ENCODE measurements at places on chromosomes 12 and 14.

DNA sequence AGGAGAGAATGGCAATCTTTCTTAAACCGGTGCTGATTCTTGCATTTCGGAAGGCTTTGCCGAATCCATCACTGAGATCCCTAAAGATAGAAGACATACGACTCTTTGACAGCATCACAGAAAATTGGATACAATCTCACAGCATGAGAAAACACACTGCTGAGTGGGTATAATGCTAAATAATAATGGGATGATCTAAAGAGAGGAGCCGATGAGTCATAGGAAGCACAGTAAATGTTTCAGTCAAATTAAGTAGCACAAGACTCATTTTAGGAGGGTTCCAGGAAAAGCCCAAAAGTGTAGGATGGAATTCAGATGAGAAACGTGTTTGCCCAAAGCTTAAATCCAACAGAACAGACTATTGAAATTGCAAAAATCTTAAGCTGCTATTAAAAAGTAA is 81.7 kb downstream of the CPNE8 start:
- ATAC-seq: no peak

DNA sequence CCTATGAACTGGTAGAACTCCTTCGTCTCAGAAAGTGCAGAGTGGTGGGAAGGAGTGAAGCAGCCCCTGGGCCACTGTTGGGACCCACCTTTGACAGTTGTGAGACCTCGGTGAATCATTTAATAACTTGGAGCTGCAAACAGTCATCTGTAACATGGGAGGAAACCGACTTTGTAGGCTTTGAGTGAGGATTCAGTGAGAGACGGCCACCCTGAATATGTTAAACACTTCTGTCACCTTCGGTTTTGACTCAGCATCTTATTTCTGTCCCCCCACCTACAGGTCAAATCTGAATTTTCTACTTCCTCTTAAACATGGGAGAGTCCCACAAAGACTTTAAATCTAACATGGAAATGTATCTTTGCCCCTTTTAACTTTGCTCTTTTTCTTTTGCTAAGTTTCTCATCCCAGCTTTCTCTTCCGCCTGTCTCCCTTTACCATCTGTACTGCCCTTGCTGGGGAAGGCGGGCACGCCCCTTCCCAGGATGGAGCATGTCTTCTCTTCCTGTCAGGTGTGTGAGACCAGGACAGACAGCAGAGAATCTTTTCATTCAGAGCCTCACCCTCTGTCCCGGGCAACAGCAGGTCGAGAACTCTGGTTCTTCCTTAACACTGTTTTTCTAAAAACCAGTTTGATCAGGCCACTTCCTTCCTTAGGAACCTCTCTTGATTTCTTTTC is 37.1 kb downstream of the ZC3H14 start:
- no peak for ATAC-seq

DNA sequence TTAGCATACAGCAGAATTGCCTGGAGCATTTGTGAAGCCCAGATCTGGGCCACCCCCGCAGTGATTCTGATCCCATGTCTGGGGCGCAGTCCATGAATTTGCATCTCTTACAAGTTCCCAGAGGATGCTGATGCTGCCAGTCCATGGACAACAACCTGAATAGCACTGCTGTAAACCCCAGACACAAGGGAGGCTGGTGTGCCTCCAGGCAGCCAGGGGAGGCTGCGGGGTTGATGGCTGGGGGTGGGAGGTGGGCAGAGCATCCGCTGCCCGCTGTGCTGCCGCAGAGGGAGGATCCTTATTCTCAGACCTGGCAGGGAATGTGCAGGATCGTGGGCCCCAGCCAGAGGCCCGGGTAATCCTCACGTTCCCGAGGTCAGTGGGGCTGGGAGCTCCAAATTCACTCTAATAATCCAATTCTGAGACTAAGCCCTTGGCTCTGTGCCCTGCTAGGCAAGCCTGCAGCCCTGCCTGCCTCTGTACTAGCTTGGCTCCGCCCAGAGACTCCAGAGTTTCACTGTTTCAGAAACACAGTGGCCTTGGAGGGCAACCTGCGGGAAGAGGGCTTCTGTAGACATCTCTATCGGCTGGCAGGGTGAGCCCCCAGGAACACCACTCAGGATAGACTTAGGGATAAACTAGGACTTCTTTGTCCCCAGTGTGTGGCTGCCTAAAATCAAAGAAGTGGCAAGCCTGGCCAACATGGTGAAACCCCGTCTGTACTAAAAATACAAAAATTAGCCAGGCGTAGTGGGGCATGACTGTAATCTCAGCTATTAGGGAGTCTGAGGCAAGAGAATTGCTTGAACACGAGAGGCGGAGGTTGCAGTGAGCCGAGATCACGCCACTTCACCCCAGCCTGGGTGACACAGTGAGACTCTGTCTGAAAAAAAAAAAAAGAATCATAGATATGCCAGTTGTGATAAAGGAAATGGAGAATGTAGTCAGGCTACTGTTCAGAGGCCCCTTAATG is 17.8 kb upstream of the MLEC start:
- ATAC-seq: peak; percentile 73

GRCh38 chr14:99460793-99461192 is 19.9 kb downstream of the SETD3 start:
- ATAC-seq: no peak

GRCh38 chr12:95642583-95642982 is 91.3 kb upstream of the USP44 start:
- peak; percentile 68 for ATAC-seq

- no peak for ATAC-seq
These were observed 72.7 kb downstream of the DYRK2 start for GRCh38 chr12:67721248-67721647.

DNA sequence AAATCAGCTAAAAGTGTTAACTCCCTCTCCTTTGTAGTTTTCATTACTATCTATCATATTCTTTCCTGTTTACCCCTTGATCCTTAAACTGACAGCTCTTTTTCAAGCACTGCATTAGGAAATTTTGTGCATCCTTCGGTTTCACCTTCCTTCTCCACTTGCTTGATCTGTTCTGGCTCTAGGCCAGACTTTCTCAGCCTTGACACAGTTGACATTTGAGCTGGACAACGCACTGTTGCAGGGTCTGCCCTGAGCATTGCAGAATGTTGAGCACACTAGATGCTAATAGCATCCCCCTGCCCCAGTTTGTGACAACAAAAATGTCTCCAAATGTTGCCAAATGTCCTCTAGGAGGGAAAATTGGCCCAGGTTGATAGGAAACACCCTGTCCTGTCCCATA is 75.4 kb upstream of the KCNJ8 start:
- no peak for ATAC-seq

- ATAC-seq: peak; percentile 36
These were observed 66.1 kb downstream of the PDZRN4 start for GRCh38 chr12:41254004-41254914.

DNA sequence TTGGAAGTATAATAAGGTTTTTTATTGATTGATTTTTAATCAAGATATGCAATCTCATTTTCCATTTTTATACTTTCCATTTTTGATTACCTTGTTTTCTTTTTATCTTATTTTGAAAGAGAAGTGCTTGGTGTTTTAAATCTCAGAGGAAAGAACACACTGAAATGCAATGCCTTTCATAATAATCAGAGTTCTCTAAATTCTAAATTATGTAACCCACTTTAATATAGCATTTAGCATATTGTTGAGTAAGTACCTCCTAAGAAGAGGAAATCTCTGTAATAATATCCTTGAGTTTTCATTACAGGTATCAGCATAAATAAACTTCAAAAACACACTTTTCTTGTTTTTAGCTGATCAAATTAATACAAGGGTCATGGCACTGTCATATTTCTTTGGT is 96.9 kb downstream of the GTF2A1 start:
- no peak for ATAC-seq

DNA sequence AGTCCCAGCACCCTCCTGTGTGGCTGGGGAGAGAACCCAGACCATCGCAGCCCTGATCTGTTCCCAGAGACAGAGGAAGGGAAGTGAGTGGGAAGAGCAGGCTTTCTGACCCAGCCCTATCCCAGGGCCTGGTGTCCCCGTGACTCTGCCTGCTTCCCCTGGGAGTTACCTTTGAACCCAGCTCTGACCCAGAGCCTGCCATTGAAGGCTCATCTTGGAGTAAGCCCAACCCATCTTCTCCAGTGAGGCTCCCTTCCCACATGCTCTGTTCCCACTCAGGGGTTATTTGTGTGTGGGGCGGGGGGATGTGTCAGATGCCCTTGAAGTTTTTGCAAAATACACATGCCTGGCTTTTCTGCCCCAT is 6.0 kb downstream of the TMEM63C start:
- no peak for ATAC-seq

GRCh38 chr12:120010661-120011230 is 21.7 kb downstream of the BICDL1 start:
- ATAC-seq: peak; percentile 56

DNA sequence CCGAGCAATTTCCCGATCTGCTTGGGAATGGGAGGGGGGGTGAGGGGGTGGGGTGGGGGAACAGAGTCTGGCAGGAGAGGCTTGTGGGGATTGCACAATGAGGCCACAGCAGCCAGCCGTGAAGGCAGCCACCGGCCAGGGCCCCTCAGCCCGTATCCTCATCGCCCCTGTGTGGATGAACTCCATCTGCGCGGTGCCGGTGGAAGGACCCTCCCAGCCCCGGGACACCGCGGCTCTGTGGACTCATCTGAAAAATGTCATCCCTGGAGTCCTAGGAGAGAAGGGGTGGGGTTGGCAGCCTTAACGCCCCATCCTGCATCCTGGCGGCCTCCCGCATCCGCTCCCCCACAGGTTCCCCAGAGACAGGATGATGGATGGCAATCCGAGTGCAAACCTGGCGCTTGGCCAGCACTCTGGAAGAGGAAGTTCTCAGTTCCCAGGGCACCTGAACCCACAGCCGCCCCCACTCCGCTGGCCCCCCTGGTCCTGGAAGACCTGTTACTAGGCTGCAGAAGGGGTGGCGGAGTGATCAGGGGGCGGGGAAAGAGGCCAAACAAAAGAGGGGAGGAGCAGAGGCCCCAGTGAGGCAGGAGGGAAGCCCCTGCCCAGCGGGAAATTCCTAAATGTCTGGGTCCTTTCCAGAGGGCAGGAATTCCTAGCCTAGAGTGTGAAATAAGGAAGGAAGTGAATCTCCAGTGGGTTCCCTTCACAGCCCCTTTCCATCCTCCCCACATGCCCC is 1.2 kb upstream of the TNFAIP2 start:
- peak; percentile 2 for ATAC-seq

GRCh38 chr14:64673748-64674147 is 30.5 kb upstream of the PLEKHG3 start:
- ATAC-seq: peak; percentile 77

GRCh38 chr14:62957562-62957961 is 87.7 kb downstream of the KCNH5 start:
- no peak for ATAC-seq

GRCh38 chr14:37985826-37986470 is 221.8 kb upstream of the SSTR1 start:
- ATAC-seq: peak; percentile 42

DNA sequence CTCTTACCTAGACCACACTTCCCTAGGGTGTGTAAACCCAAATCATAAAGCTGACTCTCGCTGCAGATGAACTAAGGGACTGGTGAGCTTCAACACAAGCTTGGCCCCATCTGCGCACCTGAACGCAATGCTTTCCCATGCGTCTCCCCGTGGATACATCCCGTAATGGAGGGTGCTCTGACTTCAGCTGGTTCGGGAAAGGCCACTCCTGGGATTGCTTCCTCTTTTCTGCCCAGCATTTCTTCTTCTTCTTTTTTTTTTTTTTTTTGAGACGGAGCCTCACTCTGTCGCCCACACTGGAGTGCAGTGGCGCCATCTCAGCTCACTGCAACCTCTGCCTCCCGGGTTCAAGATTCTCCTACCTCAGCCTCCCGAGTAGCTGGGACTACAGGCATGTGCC is 27.7 kb upstream of the ETFBKMT start:
- no peak for ATAC-seq

- no peak for ATAC-seq
These were observed 305.2 kb upstream of the FOXG1 start for GRCh38 chr14:28461389-28461788.

DNA sequence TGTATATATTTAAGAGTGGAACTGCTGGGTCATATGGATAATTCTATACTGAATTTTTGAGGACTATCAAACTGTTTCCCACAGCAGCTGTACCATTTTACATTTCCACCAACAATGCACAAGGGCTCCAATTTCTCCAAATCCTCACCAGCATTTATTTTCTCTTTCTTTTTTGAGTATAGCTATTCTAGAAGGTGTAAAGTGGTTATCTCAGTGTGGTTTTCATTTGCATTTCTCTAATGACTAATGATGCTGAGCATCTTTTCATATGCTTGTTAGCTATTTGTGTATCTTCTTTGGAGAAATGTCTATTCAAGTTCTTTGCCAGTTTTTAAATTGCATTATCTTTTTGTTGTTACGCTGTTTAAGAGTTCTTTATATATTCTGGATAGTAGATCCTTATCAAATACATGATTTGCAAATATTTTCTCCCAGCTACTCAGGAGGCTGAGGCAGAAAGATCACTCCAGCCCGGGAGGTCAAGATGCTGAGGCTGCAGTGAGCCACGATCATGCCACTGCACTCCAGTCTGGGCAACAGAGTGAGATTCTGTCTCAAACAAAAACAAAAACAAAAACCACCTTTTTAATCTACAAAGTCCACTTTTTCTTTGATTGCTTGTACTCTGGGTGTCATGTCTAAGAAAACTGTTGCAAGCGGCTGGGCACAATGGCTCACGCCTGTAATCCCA is 32.8 kb downstream of the GTF2A1 start:
- ATAC-seq: no peak

DNA sequence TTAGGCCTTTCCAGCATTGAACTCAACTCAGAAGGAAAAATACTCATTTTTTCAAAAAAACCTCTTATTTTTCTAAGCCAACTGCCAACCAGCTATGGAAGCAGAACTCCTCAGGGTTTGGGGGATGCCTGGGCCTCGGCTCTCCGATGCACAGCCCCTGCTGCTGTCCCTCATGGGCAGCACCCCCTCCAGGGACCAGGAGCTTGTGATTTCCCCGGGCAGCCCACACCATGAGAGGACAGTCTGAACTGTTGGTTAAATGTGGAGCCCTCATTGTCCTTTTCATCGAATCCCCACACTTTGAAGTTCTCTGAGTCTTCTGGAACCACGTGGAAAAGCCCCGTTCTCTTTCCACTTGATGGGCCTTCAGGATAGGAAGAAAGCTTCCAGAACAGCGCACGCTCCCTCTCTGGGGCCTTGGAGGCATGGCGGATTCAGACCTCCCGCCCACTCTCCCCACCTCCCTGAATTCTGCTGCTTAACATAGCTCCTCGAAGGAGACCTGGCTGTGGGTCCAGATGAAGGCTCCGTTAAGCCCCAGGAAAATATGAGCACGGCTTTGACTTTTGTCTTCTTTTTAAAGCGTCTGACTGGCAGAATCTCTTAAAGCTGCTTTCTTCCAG is 156.6 kb downstream of the CALM1 start:
- no peak for ATAC-seq

GRCh38 chr12:111574797-111575443 is 24.2 kb downstream of the ATXN2 start:
- no peak for ATAC-seq
